ENCODE measurements at places on chromosomes 12 and 14.
A peak's percentile ranks its signal among the peaks of the same experiment; 100 is the strongest.

DNA sequence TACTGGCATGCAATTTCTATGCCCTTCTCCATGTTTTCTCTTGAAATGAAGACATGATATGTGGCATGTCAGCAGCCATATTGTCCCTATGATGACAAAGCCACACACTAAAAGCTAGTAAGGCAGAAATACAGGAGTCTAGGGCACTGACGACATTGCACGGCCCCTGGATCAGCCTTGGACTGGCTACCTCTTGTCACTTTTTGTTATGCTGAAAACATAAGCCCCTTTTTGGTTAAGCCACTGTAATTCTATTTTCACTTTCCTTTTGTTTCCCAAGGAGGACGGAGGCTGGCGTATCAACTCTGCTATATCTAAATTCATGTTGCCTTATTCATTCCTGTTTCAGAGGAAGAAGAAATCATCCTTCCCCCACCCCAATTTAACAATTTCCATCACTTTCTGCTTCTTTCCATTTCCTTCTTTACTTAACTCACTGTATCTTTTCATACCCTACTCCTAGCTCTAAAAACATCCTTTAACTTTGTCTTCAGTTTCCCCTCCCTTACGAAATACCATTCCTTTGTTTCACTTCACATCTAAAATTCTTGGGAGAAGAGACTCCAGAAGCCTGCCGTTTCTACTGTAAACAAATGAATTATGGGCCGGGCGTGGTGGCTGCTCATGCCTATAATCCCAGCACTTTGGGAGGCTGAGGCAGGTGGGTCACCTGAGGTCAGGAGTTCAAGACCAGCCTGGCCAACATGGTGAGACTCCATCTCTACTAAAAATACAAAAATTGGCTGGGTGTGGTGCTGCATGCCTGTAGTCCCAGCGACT is 364.1 kb downstream of the PCNX1 start:
- no peaks in the 10 kb centered on the region for H3K4me1 ChIP-seq
- no peak overlapping the region for H3K27ac ChIP-seq
- no peaks in the 10 kb centered on the region for H3K27me3 ChIP-seq
- no peak overlapping the region for H3K4me3 ChIP-seq

GRCh38 chr12:93502802-93503623 is 35.7 kb downstream of the MRPL42 start:
- H3K4me3 ChIP-seq: no peak overlapping the region
- H3K36me3 ChIP-seq: no peaks in the 10 kb centered on the region
- H3K4me1 ChIP-seq: no peaks in the 10 kb centered on the region
- DNase-seq: peak; percentile 47
- no peak overlapping the region for H3K27ac ChIP-seq
- no peaks in the 10 kb centered on the region for H3K27me3 ChIP-seq

GRCh38 chr14:62778310-62778709 is 266.9 kb downstream of the KCNH5 start:
- H3K36me3 ChIP-seq: no peaks in the 10 kb centered on the region
- no peak overlapping the region for H3K4me3 ChIP-seq
- H3K4me1 ChIP-seq: no peaks in the 10 kb centered on the region
- H3K27me3 ChIP-seq: no peaks in the 10 kb centered on the region
- H3K27ac ChIP-seq: no peak overlapping the region
- no peak for DNase-seq

GRCh38 chr12:41121374-41121773 is 66.7 kb upstream of the PDZRN4 start:
- no peaks in the 10 kb centered on the region for H3K4me1 ChIP-seq
- no peaks in the 10 kb centered on the region for H3K27me3 ChIP-seq
- no peaks in the 10 kb centered on the region for H3K36me3 ChIP-seq
- H3K27ac ChIP-seq: no peak overlapping the region

- H3K4me3 ChIP-seq: no peak overlapping the region
- H3K27me3 ChIP-seq: no peaks in the 10 kb centered on the region
- no peak for DNase-seq
- H3K27ac ChIP-seq: no peak overlapping the region
Observed at GRCh38 chr12:118302053-118302452, 70.7 kb downstream of the TAOK3 start.

DNA sequence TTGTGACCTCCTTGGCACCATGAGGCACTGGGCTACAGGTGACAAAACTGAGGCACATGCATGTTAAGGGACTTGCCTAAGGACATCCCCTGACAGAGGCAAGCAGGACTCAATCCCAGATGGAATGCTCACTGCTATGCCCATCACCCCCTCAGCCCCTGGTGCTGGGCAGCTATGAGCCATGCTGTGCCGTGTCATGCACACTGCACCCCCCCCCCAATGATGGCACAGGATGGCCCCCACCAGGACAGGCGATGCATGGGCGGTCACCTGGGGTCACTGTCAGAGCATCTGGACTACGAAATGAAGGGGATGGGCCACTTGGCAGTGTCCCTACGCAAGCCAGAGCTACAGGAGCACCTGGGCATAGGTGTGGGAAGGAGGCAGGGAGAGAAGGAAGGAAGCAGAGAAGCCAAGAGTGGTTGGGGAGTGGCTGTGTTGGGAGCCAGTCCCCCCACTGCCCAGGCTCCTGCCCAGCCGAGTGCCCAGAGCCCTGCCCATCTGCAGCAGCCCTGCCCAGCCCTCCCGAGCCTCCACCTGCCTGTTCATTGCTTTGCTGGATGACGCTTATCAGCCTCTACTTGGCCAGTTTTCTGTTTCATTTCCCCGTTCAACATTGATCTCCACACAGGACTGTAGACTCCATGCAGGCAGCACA is 84.9 kb upstream of the DIO3 start:
- no peak overlapping the region for H3K4me3 ChIP-seq
- no peak overlapping the region for H3K27ac ChIP-seq
- H3K4me1 ChIP-seq: no peaks in the 10 kb centered on the region
- no peaks in the 10 kb centered on the region for H3K36me3 ChIP-seq
- no peak for DNase-seq

DNA sequence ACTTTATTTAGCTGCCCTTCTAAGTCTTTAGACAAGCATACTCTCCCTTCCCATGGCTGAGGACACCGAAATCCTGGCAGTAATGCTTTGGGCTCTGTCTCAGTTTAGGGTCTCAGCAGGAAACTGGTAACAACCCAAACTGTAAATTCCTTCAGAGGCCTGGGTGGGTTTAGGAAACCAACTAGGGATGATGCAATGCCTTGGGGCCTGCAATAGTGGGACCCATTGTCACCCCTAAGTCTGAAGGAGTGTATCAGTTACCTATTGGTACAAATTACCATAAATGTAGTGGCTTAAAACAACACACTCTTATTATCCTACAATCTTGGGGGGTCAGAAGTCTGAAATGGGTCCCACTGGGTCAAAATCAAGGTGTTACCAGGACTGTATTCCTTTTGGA is 36.0 kb downstream of the DHRS2 start:
- no peak overlapping the region for H3K4me3 ChIP-seq
- no peaks in the 10 kb centered on the region for H3K4me1 ChIP-seq
- H3K27ac ChIP-seq: no peak overlapping the region

- H3K27ac ChIP-seq: no peak overlapping the region
- H3K27me3 ChIP-seq: peaks cover 13% of the 10 kb centered on the region
- no peak for DNase-seq
- no peaks in the 10 kb centered on the region for H3K36me3 ChIP-seq
- no peaks in the 10 kb centered on the region for H3K4me1 ChIP-seq
Observed at GRCh38 chr14:75315144-75315543, 36.5 kb downstream of the FOS start.

- H3K36me3 ChIP-seq: no peaks in the 10 kb centered on the region
- H3K27me3 ChIP-seq: no peaks in the 10 kb centered on the region
- DNase-seq: no peak
- peaks cover 2% of the 10 kb centered on the region for H3K4me1 ChIP-seq
- H3K4me3 ChIP-seq: no peak overlapping the region
Observed at GRCh38 chr12:108576660-108577234, 14.4 kb downstream of the ISCU start.

- no peak overlapping the region for H3K27ac ChIP-seq
- no peak overlapping the region for H3K4me3 ChIP-seq
- H3K27me3 ChIP-seq: no peaks in the 10 kb centered on the region
- no peak for DNase-seq
- H3K4me1 ChIP-seq: no peaks in the 10 kb centered on the region
- H3K36me3 ChIP-seq: no peaks in the 10 kb centered on the region
Observed at GRCh38 chr12:80235944-80236343, 136.6 kb downstream of the OTOGL start.

- no peak for DNase-seq
- H3K4me1 ChIP-seq: no peaks in the 10 kb centered on the region
- no peak overlapping the region for H3K27ac ChIP-seq
- H3K27me3 ChIP-seq: peaks cover 2% of the 10 kb centered on the region
Observed at GRCh38 chr12:106239241-106239950, 8.4 kb downstream of the CKAP4 start.

GRCh38 chr12:32043928-32044549 is 62.6 kb upstream of the BICD1 start:
- H3K27me3 ChIP-seq: no peaks in the 10 kb centered on the region
- no peak overlapping the region for H3K27ac ChIP-seq
- H3K36me3 ChIP-seq: no peaks in the 10 kb centered on the region
- no peak overlapping the region for H3K4me3 ChIP-seq

DNA sequence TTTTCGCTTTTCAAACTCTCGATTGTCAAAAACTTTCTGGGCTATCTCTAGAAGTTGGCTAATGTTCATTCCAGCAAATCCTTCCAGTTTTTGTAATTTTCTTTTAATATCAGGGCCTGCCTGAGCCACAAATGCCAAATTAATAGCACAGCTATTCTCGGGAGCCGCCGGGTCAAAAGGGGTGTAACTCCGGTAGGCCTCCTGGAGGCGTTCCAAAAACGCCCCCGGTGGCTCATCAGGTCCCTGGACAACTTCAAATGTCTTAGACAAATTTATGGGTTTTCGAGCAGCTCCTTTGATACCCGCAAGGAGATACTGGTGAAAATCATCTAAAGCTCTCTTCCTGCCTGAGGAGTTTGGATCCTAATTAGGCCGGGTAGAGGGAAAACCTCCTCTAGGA is 117.9 kb upstream of the PZP start:
- no peak overlapping the region for H3K27ac ChIP-seq
- no peaks in the 10 kb centered on the region for H3K36me3 ChIP-seq
- no peaks in the 10 kb centered on the region for H3K27me3 ChIP-seq
- no peak overlapping the region for H3K4me3 ChIP-seq
- no peak for DNase-seq
- H3K4me1 ChIP-seq: peaks cover 10% of the 10 kb centered on the region

DNA sequence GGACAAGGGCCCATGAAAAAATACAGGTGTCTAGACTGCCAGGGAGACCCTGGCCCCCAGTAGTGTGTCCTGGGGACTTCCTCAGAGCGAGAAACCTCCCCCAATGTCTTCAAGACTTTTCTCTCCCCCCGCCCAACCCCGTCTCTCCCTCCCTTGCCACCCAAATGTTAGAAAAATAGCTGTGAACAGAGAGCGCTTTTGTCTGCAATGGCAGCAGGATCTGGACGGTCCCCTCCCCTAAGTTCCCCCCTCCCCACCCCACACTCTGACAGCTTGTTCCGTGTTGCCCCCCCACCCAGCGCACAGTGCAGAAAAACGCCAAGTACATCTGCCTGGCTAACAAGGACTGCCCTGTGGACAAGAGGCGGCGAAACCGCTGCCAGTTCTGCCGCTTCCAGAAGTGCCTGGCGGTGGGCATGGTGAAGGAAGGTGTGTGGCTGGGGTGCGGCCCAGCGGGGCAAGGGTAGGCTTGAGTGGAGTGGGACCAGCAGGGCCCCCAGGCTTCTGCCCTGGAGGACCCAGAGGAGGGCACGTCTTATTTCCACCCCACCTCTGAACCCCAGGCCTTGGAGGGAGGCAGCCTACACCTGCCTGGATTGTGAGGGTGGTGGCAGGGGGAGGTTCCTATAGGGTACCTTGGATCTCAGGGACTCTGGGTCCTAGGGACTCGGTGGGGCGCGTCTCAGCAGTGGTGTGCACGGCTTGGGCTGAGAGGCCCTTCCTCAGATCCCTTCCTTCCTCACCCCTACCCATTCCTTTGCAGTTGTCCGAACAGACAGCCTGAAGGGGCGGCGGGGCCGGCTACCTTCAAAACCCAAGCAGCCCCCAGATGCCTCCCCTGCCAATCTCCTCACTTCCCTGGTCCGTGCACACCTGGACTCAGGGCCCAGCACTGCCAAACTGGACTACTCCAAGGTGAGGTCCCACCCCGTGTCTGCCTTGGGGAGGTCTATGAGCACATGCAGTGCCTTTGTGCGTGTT is 4.8 kb downstream of the NR4A1 start:
- H3K36me3 ChIP-seq: peaks cover 6% of the 10 kb centered on the region
- no peak overlapping the region for H3K27ac ChIP-seq
- H3K4me1 ChIP-seq: peaks cover 19% of the 10 kb centered on the region

- no peak overlapping the region for H3K4me3 ChIP-seq
- peaks cover 40% of the 10 kb centered on the region for H3K36me3 ChIP-seq
- DNase-seq: no peak
- H3K27ac ChIP-seq: no peak overlapping the region
- H3K27me3 ChIP-seq: no peaks in the 10 kb centered on the region
Observed at GRCh38 chr12:49010092-49010668, 8.4 kb downstream of the PRKAG1 start.

DNA sequence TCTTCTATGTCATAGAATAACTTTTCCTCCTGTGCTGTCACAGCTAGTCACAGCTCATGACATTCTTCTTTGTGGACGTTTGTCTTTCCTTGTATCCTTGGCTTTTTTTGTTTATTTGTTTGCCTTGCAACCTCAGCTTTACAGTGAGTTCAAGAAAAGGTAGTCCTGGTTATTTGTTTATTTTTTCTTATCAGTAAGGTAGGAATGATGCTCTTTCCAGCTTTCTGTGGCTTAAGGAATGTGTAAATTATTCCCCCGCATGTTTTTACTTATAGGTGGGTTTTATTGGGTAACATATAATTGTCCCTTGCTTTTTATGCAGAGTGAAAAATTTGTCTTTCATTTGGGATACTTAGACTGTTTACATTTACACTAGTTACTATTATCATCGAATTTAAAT is 1673.6 kb upstream of the FLRT2 start:
- no peak for DNase-seq
- no peaks in the 10 kb centered on the region for H3K4me1 ChIP-seq
- H3K27ac ChIP-seq: no peak overlapping the region
- H3K27me3 ChIP-seq: no peaks in the 10 kb centered on the region
- no peaks in the 10 kb centered on the region for H3K36me3 ChIP-seq
- no peak overlapping the region for H3K4me3 ChIP-seq

- no peak overlapping the region for H3K4me3 ChIP-seq
- H3K27me3 ChIP-seq: no peaks in the 10 kb centered on the region
- no peaks in the 10 kb centered on the region for H3K36me3 ChIP-seq
- DNase-seq: no peak
Observed at GRCh38 chr12:83826112-83826511, 1086.5 kb downstream of the SLC6A15 start.

GRCh38 chr14:100144996-100145646 is 14.3 kb downstream of the DEGS2 start:
- H3K27me3 ChIP-seq: no peaks in the 10 kb centered on the region
- H3K36me3 ChIP-seq: peaks cover 47% of the 10 kb centered on the region
- H3K4me3 ChIP-seq: no peak overlapping the region
- no peak for DNase-seq
- H3K27ac ChIP-seq: no peak overlapping the region

DNA sequence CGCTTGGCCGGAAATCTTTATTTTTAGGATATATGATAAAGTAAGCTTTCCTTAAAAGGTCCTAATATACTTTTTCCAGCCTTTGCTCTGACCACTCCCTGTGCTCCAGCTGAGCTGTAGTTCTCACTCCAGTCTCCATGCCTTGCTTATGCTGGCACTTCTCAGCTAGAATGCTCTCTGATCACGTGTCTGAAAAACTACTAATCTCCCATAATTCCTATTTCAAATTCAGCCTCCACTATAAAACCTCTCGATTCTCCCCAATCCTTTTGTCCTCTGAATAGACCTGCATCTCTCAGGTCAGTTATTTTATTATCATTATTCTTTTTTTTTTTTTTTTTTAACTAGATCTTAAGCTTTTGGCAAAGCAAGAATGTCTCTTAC is 3.7 kb downstream of the BIN2 start:
- no peak for DNase-seq
- peak overlapping the region; percentile 93 for H3K27ac ChIP-seq
- H3K36me3 ChIP-seq: no peaks in the 10 kb centered on the region
- H3K4me3 ChIP-seq: peak overlapping the region; percentile 78
- H3K27me3 ChIP-seq: no peaks in the 10 kb centered on the region
- H3K4me1 ChIP-seq: peaks cover 47% of the 10 kb centered on the region

Data from T-cell (primary cell).